ENCODE measurements at places on chromosomes 4 and X. TPM values are rescaled to one million over a fixed set of nuclear protein-coding genes. Genes with fewer than 3 reads are reported as not detected.

DNA sequence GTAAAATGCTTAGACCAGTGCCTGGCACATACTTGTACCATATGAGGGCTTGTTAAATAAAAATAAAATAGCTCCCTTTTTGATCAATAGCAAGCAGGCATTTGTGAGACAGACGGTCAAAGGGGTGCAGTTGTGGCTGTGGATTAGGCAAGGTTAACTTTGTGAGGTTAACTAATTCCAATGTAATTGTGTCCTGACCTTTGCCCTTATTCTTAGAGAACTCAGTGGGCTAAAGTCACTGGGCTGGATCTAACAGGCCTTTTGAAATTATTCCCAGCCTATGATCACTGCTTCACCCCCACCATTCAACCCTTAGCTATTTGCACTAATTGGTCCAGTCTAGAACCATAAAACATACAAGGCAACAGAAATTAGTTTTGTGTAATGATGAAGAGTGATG is 166.4 kb downstream of the MID1 start:
- no peak for DNase-seq

DNA sequence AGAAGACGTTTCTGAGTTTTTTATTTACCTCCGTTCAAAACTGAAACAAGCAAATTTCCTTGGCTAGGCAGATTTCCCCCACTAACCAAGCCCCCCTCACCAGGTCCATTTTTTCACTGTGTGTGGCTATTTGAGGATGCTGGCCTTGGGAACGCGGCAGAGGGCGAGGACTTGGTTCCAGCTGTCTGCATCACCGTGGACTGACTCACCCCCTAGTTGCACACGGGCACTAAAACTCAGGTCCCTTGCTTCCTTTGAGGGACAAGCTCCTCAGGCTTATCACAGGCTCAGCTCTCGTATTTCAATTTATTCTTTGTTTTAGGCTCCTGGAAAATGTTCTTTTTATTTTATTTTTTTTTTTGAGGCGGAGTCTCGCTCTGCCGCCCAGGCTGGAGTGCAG is 8.4 kb upstream of the MTNR1A start:
- DNase-seq: no peak

- DNase-seq: no peak
These were observed 67.3 kb downstream of the NAT8L start for GRCh38 chr4:2126309-2127043.

Gene GRIA3
- 0.59 TPM for total RNA-seq

Data from left ventricle myocardium superior (tissue), 1 donor.